ENCODE measurements at places on chromosomes 2 and 18.

DNA sequence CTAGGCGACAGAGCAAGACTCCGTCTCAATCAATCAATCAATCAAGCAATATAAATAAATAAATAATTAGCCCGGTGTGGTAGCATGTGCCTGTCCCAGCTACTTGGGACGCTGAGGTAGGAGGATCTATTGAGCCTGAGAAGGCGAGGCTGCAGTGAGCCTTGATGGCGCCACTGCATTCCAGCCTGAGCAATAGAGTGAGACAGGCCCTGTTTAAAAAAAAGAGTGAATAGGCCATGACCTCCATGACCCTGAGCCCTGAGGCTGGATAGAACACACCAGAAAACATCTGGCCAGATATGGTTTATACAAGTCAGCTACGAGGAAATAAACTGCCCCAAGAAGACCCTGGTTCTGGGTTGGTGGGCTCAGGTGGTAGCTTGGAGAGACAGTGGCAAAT is 20.4 kb upstream of the SEMA4C start:
- DNase-seq: no peak

GRCh38 chr2:117801826-117802225 is 12.7 kb upstream of the DDX18 start:
- DNase-seq: no peak

- DNase-seq: no peak
Observed at GRCh38 chr18:75124991-75125381, 84.0 kb downstream of the PTGR3 start.

DNA sequence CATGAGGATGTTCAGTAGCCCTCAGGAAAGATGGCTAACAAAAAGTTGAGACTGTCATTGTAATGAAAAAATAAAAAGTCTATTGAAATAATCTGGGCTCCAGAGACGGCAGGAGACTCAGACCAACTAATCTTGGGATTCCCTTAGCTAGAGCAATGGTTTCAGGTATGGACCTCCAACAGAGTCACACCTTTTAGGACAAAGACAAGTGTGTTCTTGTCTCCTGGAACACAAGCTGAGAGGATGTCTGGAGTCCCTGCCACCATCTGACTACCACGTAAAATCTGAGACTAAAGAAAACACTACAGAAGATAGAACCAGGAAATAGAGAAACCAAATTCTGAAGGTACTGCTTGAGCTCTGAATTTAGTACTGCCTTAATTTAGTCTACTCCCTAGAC is 103.3 kb upstream of the RBBP8 start:
- no peak for DNase-seq

DNA sequence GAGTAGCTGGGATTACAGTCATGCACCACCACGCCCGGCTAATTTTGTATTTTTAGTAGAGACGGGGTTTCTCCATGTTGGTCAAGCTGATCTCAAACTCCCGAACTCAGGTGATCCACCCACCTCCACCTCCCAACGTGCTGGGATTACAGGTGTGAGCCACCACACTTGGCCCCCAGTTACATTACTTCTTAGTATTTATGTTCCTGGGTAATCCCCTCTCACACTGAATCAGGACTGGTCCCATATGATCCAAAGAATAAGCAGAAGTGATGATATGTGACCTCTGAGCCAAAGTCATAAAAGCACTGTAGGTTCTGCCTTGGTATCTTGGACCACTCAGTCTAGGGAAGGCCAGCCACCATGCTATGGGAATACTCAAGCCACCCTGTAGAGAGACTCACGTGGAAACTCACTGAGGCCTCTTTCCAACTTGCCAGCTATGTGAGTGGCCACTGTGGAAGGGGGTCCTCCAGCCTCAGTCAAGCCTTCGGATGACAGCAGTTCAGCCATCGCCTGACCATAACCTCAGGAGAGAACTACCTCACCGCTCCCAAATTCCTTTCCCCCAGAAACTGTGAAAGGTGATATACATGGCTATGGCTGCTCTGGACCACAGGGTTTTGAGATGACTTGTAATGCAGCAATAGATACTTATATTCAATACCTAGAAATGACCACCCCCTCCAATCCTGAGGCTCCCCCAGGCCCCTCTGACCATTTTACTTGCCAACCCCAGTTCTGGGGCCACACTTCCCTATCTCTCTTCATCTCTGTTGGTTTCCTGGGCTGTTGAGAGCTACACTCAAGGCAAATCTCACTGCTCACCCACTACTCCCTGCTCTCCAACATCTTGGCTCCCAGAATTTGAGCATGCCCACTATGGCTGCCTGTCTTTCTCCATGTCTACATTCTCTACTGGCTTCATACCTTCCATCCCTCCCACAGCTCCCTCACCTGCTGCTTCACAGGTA is 80.5 kb downstream of the DDX1 start:
- DNase-seq: no peak

DNA sequence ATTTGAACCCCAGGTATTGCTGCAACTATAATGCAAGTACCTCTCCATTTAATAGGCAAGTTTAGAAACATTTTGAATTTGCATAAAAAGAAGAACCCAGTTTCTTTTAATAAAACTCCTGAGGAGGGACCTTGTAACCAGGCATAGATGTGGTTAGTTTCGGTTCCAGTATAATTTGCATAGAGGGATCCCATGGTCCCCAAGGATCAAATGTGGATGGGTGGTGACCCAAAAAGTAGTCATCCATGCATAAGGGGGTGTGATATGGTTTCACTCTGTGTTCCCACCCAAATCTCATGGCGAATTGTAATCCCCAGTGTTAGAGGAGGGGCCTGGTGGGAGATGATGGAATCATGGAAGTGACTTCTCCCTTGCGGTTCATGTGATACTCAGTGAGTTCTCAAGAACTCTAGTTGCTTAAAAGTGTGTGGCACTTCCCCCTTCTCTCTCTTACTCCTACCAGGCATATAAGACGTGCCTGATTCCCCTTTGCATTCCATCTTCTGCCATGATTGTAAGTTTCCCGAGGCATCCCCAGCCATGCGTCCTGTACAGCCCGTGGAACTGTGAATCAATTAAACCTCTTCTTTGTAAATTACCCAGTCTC is 40.2 kb upstream of the SKA1 start:
- no peak for DNase-seq

- DNase-seq: no peak
Observed at GRCh38 chr18:58398648-58399398, 230.1 kb downstream of the ALPK2 start.

DNA sequence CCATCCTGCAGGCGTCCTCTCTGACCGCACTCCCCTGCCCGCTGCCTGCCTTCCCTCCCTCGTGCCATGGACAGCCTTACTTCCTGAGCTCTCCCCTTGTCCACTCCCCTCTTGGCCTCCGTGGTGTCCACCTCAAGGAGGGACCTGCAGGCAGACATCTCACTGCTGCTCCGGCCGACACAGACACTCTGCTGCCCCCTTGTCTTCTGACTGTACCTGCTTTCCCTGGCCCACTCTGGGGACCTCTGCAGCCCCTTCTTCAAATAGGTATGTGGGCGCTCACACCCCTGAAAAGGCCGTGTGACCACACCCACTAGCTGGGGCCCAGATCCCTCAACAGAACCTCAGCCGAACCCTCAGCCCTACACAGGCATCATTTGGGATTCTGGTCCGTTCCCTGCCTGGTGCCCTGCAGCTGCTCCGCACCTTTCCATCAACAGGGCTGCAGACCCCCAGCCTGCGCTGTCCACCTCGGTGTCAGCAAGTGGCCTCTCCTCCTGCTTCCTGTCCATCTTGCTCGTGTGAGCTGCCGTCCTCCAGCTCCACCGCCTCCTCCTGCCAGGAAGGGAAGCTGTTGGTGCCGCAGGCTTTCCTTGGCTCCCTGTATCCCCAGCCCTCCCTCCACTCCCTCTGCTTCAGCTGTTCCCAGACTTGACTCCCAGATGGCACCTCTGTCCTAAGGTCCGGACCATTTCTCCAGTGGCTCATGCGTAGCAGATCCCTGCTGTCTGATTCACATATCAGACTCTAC is 94.1 kb downstream of the KLHL29 start:
- no peak for DNase-seq

DNA sequence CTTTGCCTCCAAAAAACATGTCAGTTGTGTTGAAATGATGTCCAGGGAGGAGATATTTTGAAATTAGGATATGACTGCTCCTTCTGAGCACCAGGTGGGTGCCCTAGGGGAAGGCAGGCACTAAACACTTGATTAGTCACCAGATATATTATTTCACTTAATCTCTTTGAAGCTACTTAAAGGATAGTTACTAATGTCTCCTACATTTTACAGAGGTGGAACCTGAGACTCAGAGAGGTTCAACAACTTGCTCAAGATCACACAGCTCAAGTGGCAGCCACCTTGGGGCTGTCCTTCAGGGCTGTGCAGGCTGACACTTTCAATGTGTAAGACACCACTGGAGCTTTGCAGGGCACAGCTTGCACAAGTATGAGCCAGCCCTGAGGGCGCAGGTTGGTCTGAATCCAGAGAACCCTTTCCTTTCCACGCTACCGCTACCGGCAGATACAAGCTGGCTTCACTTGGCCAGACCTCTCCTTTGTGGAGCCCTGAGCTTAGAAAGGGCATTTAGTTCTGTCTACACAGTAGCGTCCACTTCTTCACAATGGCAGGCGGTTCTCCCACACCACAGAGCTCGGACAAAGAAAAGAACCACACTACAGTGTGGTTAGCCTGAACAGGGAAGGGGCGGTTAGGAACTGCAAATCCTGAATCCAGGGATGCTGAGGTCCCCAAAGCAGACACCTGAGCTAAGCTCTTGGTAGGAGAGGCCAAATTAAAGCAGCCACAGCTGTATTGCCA is 16.4 kb downstream of the ALPK2 start:
- no peak for DNase-seq

- DNase-seq: no peak
Observed at GRCh38 chr2:200744201-200744602, 67.5 kb upstream of the BZW1 start.

DNA sequence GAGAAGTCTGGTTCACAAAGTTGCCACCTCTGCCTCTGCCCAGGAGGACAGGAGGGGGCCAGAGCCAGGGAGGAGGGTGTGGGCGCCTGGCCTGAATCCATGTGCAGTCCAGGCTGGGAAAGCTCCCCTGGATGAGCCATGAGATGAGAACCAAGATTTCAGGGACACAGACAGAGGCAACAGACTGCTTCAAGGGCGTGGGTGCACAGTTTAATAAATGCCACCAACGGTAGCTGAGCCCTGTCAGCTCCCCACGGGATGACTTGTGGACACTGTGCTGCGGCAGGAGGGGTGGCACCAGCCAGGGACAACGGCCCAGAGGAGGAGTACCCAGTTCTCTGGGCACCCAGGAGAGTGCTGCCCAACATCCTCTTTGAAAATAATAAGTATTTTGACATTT is 15.2 kb downstream of the CAPG start:
- DNase-seq: no peak

- no peak for DNase-seq
Observed at GRCh38 chr18:77478646-77479442, 229.2 kb downstream of the GALR1 start.

- DNase-seq: no peak
Observed at GRCh38 chr2:43791035-43791765, 17.4 kb downstream of the DYNC2LI1 start.

GRCh38 chr2:12504443-12504842 is 212.3 kb upstream of the TRIB2 start:
- no peak for DNase-seq

- DNase-seq: no peak
Observed at GRCh38 chr2:50749216-50749615, 282.7 kb downstream of the NRXN1 start.

DNA sequence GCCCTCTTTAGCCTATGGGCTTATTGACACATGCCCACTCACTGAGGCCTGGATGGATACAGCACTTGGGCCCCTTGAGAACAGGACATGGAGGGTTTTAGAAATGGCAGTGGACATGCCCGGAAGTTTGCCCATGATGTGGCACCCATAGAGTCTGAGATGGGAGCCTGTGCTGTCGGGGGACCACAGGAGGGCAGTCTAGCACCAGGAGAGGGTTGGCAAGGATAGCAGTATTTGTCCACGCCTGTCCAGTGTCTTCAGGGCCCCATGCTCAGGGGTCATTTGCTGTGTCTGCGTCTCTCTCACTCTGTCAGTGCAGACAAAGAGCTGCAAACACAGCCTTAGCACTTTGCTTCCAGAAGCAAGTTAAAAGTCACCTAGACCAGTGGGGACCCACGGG is 48.7 kb downstream of the IL1RL2 start:
- DNase-seq: no peak

- DNase-seq: no peak
Observed at GRCh38 chr2:190714958-190715357, 66.1 kb downstream of the NAB1 start.

DNA sequence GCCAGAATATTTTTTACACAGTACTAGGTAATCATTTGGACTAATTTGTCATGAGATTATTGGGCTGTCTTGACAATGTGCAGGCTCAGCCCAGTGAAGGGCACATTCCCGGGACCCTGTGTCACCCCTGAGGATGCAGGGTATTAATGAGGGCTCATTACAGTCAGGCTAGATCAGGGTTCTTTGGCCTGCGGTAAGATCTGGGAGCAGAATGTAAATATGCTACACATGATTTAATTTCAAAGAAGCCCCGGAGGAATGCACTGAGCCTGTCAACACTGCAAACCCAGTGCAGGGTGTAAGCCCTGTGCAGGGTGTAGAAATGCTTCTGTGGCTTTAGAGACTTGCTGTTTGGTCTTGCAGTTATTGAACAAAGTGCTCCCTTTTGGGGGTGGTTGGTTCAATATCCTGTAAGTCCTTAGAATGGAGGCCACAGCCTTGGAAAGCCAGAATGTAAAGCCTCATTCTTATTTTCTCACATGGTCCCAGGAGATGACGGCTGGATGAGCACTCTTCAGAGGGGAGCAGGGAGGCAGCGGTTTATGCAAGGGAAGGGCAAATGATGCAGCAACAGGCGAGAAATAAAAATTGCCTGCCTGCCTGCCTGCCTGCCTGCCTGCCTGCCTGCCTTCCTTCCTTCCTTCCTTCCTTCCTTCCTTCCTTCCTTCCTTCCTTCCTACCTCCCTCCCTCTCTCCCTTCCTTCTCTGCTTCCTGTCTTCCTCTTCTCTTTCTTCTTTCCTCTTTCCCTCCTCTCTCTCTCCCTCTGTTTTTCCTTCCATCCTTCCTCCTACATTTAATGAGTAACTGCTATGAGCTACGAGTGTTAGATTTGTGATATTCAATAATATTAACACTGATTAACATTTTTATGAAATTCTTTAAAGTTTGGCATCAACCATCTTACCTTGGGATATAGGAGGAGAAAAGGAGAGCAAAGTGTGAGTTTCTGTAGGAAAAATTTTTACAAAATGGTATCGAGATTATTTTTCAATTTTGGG is 148.8 kb downstream of the VAPA start:
- DNase-seq: no peak

DNA sequence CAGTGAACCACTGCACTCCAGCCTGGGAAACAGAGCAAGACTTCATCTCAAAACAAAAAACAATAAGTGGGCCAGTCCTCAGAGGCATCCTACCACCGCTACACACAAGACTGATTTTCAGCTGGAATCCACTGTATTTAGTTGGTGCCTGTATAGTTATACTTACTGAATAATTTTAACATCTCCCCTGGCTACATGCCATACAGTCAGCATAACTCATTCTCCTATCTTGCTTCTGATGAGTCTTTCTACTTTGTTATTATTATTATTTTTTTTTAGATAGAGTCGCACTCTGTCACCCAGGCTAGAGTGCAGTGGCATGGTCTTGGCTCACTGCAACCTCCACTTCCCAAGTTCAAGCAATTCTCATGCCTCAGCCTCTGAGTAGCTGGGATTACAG is 19.9 kb upstream of the CAB39 start:
- no peak for DNase-seq

Measured in NCI-H2107 (cell line).